ENCODE measurements at places on chromosomes 2 and 18. TPM values are rescaled to one million over a fixed set of nuclear protein-coding genes. Genes with fewer than 3 reads are reported as not detected.

The SIGLEC15 gene
- not detected for total RNA-seq

The GALR1 gene
- total RNA-seq = not detected

The SERPINB4 gene
- 0.07 TPM for total RNA-seq

The UGT1A3 gene
- not detected for total RNA-seq

The PLGLB2 gene
- total RNA-seq = not detected

The LHCGR gene
- not detected for total RNA-seq

The CASP8 gene
- 35.6 TPM for total RNA-seq

The G6PC2 gene
- not detected for total RNA-seq

The SALL3 gene
- not detected for total RNA-seq

The HOXD13 gene
- 0.29 TPM for total RNA-seq

The TRABD2A gene
- 13.4 TPM for total RNA-seq

Data from A549 treated with GW870086 at 1 μM for 4 hours (cell line).